Stimulated activated naive CD8-positive, alpha-beta T cell treated with anti-CD3 and anti-CD28 coated beads, Interleukin-15, amount 100 ng/mL, for 72 hours (primary cell): ENCODE measurements at places on chromosomes 13 and 19.

- no peak for DNase-seq
Measured at GRCh38 chr13:48731001-48731658, 77.4 kb downstream of the CYSLTR2 start.

DNA sequence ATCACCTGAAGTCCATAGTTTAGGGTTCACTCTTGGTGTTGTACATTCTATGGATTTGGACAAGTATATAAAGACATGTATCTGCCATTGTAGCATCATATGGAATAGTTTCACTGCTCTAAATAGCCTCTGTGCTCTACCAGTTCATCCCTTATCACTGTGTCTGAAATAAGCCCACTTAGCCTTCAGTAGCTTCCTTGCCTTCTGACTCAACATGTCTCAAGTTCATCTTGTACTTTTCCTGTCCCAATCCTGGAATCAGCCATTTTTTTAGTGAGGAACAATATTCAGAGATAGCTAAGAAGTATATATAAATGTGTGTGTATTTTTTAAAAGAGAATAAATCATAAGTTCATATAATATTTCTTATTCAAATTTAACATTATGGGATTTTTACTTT is 79.2 kb downstream of the DHRS12 start:
- DNase-seq: no peak

DNA sequence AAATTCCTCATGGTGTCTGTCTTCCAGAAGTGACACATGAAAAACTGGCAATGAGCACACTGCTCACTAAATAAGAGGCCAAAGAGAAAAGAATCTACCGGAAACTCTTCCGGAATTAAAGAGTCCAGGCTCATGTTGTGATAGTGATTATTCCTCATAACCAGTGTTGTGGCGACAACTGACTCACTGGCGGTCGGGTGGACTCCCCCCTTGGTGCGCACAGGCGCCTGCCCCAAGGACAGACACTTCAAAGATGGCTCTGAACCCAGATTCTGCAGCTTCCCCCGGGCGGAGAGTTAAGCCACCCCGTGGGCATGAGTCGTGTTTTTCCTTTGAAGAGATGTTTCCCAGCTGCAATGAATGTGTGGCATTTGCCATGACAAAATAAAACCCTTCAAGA is 10.3 kb downstream of the IL17D start:
- no peak for DNase-seq

DNA sequence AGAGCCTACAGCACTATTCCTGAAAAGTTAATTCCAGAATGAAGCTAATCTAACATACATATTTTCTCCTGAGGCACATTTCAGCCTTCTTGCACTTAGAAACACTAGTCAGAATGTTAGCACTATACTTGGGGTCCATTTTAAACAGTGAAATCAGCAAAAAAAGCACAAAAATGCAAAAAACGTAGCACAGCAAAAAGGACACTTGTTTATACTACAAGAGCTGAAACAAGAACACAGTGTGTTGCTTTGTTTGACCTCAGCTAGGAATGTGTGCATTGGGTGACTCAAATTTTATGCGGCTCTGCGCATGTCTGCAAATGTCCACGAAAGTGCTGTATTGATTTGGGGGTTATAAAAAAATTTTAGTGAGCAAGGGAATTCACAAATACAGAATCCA is 226.2 kb downstream of the KCNRG start:
- DNase-seq: no peak

DNA sequence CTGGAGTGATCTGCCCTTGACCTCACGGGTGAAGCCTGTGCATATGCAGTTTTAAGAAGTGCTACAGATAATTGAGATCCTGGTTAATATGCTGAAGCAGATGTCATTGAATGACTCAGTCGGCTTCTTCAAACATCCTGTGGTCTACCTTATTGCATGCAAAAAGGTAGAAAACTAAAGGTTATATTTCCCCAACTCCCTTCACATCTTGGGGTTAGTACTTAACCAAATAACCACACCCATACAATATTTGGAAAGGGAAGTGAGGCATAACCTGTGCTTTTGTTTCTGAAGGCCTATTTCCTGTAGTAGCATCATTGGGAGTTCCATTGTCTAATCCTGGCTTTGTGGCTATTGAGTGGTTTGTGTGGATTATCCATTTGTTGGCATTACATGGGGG is 58.3 kb downstream of the RAP2A start:
- DNase-seq: no peak

- no peak for DNase-seq
Measured at GRCh38 chr19:56404705-56405056, 549 bp downstream of the ZNF583 start.

DNA sequence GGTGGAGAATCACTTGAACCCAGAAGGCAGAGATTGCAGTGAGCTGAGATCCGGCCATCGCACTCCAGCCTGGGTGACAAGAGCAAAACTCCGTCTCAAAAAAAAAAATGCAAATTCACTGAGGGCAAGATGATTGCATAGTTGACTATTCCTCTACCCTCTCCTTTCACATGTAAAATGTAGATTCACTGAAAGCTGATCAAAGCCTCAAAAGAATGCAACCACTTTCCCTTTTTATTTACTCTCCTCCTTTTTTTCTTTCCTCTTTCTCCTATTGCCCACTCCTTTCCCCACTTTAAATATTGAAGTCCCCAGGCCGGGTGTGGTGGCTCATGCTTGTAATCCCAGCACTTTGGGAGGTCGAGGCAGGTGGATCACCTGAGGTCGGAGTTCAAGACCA is 6.3 kb downstream of the TEX101 start:
- DNase-seq: no peak

- no peak for DNase-seq
Measured at GRCh38 chr19:13574933-13575332, 68.7 kb upstream of the CACNA1A start.

GRCh38 chr13:95608640-95609323 is 35.7 kb downstream of the DZIP1 start:
- DNase-seq: no peak

DNA sequence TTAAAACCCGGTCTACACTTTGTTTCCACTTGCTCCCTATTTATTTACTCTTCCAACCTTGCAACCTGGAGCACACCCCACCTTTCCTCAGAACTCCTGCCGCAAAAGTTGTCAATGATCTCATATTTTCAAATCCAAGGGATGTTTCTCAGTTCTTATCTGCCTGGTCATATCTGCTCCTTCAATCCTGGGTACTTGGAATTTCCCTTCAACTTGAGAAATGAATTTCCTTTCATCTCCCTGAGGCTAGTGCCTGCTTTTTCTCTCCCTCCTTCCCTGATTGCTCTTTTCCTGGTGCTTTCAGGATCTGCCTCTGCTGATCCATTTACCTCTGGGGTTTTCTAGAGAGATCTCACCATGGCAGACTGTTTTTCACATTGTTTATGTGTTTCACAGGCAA is 154.8 kb upstream of the IRS2 start:
- DNase-seq: no peak
